ENCODE measurements at places on chromosomes 16 and 17.

GRCh38 chr17:39709319-39709997, 9.6 kb downstream of the ERBB2 start:
- DNase-seq: no peak

GRCh38 chr17:75795820-75796607, 11.4 kb downstream of the UNK start:
- DNase-seq: no peak

- DNase-seq: no peak
Observed at GRCh38 chr16:14509055-14509454, 121.0 kb downstream of the PARN start.

DNA sequence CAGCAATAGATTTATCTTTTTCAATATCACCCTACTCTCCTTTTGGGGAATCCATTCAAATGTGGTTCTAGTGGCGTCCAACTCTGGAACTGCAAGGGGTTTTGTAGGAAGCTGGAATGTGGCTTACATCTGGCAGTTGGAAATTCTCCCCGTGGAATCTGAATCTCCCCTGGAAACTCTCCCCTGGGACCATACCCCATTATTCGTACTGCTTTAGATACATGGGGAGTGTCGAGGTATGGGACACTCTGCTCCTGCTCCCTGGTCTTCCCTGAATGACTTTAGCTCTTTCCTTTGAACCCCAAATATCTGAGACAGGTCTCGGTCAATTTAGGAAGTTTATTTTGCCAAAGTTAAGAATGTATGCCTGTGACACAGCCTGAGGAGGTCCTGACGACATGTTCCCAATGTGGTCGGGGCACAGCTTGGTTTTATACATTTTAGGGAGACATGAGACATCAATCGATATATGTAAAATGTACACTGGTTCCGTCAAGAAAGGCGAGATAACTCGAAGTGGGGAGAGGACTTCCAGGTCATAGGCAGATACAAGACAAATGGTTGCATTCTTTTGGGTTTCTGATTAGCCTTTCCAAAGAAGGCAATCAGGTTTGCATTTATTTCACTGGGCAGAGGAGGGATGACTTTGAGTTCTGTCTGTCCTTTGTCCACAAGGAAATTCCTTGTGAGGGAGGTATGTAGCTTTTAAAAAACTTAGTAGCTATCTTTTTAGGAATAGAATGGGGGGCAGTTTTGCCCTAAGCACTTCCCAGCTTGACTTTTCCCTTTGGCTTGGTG, 89.1 kb upstream of the CORO6 start:
- no peak for DNase-seq

DNA sequence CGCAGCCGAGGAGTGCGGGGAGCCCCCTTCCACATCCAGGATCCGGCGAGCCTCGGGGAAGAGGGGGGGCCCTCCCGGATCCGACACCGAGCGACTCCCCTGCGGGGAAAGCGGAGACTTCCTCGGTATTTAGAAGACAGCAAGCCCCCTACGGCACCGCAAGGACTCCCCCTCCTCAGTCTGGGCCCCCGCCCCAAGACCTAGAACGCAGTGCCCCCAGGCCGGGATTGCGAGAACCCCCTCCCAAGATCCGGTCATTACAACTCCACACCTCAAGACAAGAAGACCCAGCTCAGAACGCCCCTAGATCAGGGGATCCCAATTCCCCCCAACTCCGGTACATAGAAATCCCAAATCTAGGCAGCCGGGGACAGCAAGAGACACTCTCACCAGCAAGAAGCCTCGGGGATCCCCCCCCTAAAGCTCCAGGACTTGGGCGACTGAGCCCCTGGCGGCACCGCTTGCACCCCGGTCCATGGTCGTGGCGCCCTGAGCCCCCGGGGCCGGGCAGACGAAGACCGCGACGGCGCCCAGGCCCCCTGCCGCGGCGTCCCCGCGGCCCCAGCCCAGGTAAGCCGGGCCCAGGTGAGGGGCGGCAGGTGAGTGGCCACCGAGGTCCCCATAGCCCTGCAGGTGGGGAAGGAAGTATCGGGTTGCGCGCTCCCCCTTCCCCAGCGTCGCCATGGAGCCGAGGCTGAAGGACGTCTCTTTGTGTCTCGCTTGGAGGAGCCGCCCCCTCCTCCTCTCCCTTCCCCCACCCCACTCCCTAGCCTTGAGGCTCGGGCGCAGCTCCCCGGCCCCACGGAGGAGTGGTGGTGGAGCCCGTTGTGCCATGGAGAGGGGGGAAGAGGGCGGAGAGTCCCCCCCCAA, 641 bp downstream of the SBK1 start:
- DNase-seq: no peak

- DNase-seq: peak; percentile 70
Observed at GRCh38 chr17:57902800-57903759, 52.1 kb downstream of the CUEDC1 start.

- DNase-seq: no peak
Observed at GRCh38 chr17:2830678-2831077, 34.4 kb downstream of the RAP1GAP2 start.

GRCh38 chr17:68564415-68565111, 36.6 kb downstream of the FAM20A start:
- no peak for DNase-seq

GRCh38 chr17:42018339-42018738, 1.1 kb upstream of the DNAJC7 start:
- DNase-seq: no peak

GRCh38 chr16:19524616-19525384, 1.1 kb downstream of the CCP110 start:
- DNase-seq: no peak

- no peak for DNase-seq
Observed at GRCh38 chr17:83055911-83056582, 23.4 kb upstream of the METRNL start.

DNA sequence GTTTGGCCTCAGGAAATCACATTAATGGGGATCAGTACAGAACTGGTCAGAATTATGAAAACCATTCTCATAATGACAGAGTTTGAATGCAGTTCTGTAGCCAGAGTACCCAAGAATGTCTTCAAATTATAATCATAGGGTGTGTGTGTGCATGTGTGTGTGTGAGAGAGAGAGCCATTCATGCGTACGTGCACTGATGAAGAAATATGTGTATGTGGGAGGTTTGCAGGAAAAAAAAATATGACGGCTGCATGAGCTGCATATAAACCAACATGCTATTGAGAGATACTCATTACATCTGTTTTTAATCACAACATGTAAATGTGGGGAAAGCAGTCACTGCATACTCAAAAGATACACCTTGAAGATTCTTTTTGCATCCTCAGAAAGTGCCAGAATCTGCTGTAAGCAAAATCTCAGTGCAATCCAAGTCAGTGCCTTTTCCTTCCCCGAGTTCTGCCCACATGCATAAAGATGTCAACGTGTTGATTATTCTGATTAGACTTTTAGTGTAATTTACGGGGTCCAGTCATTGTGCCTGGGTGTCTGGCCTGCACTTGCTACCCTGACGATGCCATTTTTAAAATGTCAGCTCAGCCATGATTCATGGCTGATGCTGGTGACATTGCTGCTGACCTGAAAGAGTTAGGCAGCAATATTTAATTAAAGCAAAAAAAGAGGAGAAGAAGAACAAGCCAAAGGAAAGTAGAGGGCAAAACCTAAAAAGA, 378.7 kb upstream of the ZFHX3 start:
- DNase-seq: no peak

DNA sequence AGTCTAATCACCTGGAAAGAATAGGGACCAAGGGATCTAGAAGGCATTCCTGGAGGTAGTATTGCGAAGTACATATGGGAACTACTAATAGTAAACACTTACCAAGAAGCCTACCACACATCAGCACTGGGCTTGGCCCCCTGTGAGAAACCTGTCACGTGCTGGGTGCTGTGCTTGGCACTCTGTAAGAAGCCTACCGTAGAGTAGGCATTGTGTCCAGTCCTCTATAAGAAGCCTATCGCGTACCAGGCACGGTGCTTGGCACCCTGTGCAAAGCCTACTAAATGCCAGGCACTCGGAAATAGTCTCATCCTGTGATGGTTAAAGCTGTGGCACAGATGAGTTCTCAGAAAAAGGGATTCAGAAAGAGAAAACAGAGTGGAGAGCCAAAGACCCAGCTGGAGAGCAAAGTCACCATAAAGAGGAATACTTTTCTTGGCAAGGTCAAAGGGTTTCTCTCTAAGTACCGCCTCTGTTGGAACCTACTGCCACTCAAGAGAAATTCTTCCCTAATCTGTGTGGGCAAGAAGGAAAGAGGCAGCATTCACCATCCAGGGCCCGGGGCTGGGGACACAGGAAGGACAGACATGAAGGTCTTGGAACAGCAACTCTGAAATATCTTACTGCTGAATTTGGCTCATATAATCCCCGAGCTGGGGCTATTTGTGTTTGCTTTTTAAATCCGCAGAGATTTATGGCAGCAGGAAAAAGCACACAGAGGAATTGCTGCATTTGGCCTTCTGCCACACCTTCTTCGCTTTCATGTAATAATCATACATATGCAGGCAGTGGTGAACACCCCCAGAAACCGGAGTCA, 81.8 kb downstream of the VAT1L start:
- no peak for DNase-seq

- DNase-seq: no peak
Observed at GRCh38 chr17:47288531-47289116, 35.0 kb downstream of the ITGB3 start.

GRCh38 chr16:21060027-21060510, 90.6 kb downstream of the DNAH3 start:
- no peak for DNase-seq

GRCh38 chr17:40813804-40814203, 8.6 kb downstream of the KRT10 start:
- DNase-seq: no peak

- DNase-seq: no peak
Observed at GRCh38 chr17:1180958-1181752, 1.4 kb upstream of the ABR start.

- DNase-seq: no peak
Observed at GRCh38 chr16:49602201-49602975, 228.8 kb downstream of the C16orf78 start.

DNA sequence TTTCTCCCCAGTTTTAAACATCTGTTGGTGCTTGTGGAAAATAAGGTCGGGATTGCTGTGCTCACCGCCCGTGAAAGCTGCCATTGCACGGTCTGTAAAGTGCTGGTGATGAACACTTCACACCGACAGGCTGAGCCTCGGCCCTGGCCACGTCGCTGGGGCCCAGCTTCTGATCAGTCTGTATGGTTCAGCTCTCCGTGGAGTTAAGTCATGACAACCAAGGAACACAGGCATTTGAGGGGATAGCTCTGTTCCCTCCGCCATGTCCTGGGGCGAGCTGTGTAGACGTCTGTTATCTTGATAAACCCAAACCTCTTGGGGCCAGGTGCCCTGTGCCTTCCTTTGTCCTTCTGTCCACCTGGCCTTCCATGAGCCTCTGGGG, 110.6 kb downstream of the METRNL start:
- DNase-seq: no peak

Data from SW 1271 (cell line).